Left lobe of liver (tissue), 2 donors: ENCODE measurements at places on chromosomes 5 and 9.

DNA sequence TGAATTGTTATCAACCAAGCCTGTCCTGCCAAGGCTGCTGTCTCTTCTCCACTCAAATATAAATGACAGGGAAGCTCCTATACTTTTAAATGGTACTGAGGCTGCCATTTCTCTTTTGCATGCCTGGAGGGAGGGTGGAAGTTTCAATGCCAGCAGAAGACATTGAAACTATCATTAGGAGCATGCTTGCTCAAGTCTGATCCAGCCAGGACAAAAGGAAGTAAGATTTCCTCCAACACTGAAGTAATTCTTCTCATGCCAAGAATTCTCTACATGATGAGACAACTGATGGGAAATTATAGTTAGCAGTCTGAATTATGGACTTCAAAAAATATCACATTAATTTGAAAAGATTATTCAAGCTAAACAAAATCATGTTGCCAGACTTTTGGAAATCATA is 5.4 kb downstream of the SPINK6 start:
- no peak for DNase-seq

DNA sequence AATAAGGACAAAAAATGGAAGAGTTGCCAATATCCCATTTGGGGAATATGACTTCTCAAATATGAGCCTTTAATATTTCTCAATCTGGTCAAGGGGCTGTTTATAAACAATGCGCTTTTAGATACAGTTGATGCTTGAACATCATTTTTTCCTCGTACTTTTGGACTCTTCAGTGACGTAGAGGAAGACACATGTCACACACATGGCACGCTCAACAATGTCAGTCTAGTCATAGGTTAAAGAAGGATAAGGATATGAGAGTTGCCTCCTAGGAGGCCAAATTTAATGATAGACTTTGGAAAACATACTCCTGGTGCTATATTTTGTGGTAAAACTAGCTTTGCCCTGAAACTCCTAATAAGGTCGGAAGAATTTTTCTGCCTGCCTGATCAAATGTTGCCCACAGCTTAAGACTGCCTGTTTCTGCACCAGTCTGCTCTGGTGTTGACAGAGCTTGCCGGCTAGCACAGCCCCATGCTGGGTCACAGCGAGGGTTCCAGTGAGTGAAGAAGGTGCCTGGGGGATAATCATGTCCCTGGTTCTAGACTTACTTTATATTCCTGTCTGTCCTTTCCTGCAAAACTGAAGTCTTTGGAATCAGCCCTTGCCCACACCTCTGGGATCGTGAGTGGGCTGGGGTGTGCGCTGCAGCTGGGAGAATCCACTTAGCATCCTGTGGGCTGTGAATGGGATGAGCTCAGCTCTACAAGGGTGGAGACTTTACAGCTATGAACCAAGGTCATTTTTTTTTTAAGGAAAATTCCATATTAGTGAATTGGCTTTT is 230.8 kb upstream of the IRX4 start:
- no peak for DNase-seq

DNA sequence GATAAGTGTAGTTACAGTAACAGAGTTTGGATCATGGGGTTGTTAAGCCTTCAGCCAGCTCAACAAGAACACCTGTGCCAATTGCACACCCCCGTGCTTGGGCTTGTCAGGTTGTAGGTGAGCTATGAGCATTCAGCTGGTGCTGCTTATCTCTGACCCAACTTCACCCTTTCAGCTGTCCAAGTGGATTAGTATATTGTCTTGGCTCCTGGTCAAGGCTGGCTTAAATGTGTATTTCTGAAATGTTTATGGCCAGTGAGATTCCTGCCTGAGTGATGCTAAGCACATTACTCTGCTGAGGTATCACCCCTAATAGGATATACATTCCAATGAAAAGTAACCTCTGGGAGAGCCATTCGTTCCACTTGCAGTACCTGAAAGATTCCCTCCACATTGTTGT is 44.2 kb upstream of the LMNB1 start:
- DNase-seq: peak; percentile 22

GRCh38 chr5:127832067-127832466 is 128.9 kb downstream of the CCDC192 start:
- DNase-seq: no peak

GRCh38 chr9:134073500-134073899 is 5.7 kb upstream of the BRD3 start:
- no peak for DNase-seq

DNA sequence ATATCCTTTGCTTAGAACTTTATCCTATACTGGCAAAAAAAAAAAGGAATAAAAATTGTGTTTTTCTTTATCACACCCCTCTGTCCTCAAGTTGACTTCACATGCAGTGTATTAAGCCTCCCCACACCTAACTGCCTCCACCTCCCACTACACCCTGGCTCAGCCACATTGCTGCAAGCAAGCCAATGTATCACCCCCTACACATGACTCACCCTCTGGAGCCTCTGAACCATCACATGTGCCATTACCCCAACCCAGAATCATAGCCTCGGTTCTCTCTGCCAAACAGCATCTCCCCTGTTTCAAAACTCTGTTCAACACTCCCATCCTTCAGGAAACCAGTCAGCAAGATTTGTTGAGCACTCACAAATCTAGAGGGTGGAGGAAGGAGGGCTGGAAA is 209.0 kb downstream of the CWC27 start:
- no peak for DNase-seq

DNA sequence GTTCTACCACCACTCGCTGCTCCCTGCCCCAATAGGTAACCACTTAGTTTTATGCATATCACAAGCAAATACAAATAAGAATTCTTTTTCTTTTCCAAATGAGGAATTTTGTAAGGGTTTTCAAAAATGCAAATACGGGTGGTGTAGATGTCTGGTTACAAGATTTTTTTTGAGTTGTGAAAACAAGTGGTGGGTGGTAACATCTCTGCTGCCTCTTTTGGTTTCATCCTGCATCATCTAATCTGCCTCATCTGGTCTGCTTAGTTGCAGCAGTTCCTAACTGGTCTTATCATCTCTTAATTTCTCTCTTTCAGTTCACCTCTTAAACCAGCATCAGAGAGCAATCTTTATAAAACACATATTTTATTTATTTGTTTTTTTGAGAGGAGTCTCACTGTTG is 5.3 kb downstream of the NFX1 start:
- no peak for DNase-seq

DNA sequence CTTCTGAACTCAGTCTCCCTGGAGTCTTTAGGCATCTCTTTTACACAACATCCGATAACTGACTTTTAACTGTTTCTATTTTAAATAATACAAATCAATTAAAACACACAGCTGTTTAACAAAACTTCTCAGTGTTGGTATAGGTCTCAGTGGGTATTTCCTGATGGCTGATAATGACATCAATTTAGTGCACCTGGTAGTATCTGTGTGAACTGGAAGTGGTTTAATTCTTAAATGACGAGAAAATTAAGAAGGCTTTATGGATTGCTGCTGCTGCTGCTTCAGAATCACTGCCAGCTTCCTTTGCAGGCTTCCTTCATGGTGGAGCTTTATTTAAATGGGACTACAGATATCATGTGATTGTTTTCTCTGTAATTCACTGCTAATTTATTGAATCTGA is 92.3 kb downstream of the RPS23 start:
- no peak for DNase-seq

DNA sequence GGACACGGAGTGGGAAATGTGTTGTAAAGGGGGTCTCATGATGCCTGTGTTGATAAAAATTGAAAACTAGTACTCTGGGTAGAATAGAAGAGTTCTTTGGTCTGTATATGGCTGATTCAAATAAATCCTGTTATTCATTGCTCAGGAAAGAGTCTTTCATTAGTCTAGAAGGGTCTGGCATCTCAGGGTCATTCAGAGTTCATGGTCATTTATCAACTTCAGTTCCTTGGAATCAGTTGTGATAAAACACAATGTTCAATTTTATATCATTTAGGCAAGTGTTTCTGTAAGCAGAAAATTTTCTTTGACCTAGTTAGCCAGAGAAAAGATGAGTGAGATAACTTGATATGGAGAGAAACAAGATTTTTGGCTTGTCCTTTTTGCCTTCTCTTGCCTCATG is 36.3 kb downstream of the SPATA31D1 start:
- no peak for DNase-seq
